Stimulated activated CD4-positive, alpha-beta T cell treated with anti-CD3 and anti-CD28 coated beads, TNF-alpha, amount 100 ng/mL, for 24 hours (primary cell): ENCODE measurements at places on chromosomes 4 and X.

GRCh38 chr4:99383833-99384392, 31.4 kb upstream of the ADH1C start:
- no peak for DNase-seq

DNA sequence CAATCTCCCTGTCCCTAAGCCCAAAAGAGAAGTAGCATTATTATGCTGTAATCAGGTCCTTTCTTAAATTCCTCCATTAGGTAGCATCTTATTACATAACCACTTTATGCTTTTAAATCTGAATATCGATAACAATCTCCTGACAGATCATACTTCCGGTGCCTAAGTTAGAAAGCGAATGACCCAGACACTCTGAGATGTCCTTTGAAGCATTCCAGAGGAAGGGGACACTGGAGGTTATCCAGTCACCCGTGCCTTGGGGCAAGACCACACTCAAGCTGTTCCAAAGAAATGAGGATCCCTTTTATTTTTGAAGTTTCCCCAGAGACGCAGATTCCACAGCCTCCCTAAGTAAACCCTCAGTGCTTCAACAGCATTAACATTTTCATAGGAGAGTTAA, 125.7 kb downstream of the PALLD start:
- DNase-seq = no peak

- DNase-seq = no peak
Measured at GRCh38 chr4:24001486-24002329, 111.9 kb upstream of the PPARGC1A start.

- no peak for DNase-seq
Measured at GRCh38 chrX:83501530-83501929, 6.6 kb upstream of the POU3F4 start.

DNA sequence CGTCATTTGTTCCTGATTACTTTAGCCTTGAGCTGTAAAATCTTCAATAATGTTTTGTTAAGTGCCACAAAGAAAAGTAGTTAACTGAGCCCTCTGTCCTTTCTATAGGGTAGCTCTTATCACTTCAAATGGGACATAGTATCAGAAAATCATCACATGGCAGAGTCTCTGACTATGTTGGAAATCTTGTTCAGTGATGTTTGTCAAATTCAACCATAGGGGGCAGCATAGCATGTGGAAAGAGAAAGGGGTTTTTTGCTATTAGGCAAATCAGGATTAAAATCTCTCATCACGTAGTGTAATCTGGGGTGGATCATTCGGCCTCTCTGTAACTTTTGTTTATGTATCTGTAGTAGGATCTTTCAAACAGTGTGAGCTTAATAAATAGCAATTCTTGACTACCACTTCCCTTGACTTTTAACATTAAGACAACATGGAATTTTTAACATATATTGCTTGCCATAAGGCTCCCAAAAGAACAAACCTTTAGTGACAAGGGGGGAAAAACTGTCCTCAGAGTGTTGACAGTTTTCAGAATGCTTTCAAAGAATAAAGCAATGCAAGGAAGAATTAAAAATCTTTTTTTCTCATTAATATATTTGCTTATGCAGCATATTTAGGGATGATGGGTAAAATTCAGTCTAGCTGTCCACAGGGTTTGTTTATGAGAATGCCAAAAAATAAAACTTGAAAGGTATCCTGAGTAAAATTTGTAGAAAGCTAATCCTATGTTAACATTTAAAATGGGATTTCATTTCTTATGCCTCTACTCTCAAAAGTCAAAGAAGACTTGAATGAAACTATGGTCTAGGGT, 127.2 kb downstream of the FBXW7 start:
- no peak for DNase-seq

DNA sequence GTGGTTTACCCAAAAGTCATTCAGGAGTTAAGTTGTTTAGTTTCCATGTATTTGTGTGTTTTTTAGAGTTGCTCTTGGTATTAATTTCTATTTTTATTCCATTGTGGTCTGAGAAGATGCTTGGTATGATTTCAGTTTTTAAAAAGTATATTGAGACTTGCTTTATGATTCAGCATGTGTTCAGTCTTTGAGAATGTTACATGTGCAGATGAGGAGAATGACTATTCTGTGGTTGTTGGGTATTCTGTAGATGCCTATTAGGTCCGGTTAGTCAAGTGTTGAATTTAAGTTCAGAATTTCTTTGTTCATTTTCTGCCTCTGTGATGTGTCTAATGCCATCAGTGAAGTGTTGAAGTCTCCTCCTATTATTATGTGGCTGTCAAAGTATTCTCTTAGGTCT, 249.4 kb downstream of the ARHGAP10 start:
- no peak for DNase-seq
